ENCODE measurements at places on chromosomes 3 and 15. TPM values are rescaled to one million over a fixed set of nuclear protein-coding genes. Genes with fewer than 3 reads are reported as not detected.

DNA sequence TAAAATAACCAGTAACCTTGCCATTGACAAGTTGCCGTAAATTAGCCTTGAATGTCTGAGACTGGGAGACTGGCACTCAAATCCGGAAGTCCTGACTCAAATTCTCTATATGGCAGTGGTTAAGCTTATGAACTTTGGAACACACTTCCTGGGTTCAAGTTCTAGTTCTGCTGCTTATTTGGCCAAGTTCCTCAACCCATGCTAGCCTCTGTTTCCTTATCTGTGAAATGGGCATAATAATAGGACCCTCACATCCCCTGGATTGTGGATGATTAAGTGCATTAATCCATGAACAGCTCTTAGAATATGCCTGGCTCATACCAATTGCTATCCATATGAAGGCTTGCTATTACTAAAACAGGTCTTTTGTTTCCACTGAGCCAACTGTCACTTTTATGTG, 311.5 kb downstream of the EDEM1 start:
- no peak for DNase-seq

DNA sequence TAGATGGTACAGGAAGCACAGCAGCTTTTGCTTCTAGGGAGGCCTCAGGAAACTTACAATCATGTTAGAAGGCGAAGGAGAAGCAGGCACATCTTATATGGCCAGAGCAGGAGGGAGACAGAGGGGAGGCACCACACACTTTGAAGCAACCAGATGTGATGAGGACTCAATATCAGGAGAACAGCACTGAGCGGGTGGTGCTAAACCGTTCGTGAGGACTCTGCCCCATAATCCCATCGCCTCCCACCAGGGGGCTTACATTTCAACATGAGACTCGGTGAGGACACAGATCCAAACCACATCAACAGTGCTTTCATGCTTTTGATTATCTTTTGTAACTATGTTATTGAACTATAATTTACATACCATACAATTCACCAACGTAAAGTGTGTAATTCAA, 7.6 kb upstream of the TMEM44 start:
- no peak for DNase-seq

- no peak for DNase-seq
Observed at GRCh38 chr15:81752974-81753373, 292.8 kb downstream of the MEX3B start.

DNA sequence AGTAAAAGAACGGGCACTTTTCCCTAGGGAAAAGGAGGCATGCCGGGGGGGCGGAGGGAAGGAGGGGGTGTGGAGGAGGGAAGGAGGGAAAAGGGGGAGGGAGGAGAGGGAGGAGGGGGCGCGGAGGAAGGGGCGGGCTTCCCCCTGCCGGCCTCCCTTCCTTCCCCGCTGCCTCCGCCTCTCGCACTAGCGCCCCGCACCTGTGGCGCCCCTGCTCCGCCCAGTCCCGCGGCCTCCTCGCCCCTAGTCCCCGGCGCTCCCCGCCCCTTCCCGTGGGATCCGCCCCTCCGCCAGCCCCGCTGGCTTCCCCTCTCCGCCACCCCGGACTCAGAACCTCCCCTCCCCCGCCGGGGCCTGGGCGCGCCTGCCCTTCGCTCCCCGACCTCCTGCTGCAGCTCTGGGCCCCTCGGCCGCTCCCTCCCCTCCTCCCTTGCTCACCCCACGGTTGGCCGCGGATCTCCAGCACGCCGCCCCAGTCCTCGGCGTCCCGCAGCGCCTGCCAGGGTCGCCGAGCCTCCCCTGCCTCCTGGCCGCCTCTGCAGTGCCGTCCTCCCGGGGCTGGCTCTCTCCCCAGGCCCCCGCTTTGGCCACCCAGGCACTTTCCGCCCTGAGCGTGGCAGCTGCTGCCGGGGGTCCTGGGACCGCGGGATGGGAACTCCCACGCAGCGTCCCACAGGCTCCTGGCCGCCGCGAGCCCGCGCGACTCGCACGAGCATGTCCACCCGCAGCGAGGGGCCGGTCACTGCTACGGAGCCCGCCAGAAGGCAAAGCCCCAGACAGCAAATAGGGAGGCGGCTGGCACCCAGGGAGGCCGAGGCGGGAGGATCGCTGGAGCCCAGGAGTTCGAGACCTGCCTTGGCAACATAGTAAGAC, 147.4 kb downstream of the TJP1 start:
- no peak for DNase-seq

DNA sequence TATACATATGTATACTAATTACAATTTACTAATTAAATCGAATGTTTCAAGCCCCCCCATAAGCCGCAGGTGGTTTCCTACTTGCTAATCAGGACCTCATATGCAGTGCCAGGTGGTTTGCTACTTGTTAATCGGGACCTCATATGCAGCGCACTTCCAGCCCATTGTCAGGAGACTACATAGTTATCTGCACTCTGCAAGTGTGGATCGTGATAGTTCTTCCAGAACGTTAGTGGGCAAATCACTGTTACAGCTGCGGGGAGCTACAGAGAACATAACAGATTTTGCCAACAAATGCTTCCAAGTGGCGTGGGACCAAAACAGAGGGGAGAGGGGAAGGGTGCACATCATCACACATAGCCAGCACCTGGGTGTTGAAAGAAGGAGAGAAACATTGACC, 558.4 kb downstream of the GABRG3 start:
- no peak for DNase-seq

GRCh38 chr3:127213381-127213918, 20.5 kb downstream of the PRR23E start:
- DNase-seq = no peak

DNA sequence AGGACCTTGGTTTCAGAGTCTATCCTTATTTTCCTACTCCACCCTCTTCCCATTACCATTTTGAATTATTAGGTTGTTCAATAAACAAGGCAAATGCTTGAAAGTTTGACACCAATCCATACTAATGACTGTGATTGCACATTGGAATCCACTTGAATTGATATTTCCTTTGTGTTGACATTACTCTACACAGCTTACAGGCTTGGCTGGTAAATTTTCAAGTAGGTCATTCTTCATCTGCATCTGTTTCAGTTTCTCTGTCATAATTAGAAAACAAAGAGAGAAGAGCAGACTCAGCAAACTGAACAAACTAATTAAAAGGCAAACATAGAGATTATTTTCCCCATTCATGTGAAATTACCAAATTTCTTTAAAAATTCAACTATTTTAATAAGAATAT, 732.9 kb upstream of the BCHE start:
- no peak for DNase-seq

DNA sequence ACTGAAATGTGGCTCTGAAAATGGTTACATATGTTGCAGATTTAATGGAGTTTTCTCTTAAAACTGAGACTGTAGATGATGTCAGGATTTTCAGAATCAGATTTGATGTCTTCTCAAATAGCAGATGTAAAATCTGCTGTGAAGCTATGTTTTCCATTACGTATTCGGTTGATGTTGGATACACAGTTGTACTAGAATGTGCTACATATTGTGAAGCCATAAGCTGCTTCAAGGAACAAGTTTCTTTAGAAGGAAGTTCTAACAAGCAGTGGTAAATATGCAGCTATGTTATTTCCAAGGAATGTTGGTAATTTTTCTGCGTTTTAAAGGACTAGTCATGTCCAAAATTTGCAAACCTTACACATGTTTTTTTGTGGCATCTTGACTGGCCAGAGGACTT, 197.7 kb downstream of the RBMS3 start:
- DNase-seq = no peak

DNA sequence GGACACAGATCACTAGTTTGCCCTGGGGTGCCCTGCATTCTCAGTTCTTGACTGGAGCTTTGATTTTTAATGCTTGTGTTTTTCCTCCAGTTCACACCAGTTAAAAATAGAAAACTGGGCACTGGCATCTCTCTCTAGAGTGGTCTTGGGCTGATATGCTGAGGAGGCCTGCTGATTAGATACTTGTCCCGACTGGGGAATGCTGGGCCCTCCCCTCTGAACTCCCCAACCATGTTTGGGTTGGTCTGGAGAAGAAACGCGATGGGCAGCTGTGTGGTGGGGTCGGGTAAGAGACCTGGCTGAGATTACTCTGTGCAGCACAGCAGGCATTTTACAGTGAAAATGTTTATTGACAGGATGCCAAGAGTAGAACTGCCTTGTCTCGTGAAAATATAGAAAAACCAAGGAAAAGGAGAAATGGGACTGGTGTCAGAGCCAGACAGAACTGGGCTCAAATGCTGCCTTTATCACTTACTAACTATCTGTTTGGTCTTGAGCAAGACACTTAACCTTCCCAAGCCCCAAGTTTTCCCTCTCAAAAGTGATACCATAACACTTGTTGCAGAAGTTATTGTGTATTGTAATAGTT, 1.6 kb upstream of the ACTC1 start:
- no peak for DNase-seq

DNA sequence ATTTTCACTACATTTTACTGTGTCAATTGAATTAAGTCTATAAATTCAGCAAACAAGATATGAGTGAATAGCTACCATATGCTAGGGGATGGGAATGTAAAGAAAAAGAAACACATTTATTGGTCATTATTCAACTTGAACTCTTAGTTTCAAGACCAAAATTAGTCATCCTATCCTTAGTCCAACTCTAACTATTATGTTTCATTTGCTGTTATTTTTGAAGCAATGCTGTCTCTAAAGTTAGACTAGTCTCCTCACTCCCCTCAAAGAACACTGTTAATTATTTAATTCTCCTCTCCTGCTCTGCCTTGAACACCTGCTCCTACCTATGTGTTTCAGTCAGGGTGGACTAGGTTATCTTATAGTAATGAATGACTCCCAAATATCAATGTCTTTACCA, 920.9 kb downstream of the TUSC7 start:
- no peak for DNase-seq

DNA sequence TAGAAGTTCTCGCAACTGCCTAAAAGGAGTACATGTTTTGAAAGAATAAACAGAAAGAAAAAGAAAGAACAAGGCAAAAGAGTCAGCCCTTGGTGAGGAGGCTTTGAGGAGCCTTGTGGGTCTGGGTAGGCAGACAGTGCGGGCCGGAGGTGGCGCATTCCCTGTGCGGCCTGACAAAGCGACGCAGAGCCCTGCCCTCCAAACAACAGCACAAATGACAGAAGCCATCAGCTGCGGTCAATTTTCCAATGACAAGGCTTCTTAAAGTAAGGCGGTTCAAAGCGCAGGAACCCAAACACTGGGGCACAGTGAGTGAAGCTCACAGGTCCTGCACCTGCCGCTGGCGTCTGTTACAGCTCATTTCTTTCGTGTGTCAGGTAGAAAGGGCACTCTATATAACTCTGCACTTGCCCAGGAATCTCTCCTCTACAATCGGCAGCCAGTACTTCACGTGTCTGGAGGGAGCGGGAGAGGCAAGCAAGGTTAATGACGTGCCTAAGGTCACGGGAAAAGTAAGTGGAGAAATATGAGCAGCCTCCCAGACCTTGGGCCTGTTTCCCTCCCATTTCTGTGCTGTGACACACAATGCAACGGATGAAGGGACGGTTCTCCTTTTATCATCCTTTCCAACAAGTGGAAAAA, 178.1 kb downstream of the OPA1 start:
- no peak for DNase-seq

DNA sequence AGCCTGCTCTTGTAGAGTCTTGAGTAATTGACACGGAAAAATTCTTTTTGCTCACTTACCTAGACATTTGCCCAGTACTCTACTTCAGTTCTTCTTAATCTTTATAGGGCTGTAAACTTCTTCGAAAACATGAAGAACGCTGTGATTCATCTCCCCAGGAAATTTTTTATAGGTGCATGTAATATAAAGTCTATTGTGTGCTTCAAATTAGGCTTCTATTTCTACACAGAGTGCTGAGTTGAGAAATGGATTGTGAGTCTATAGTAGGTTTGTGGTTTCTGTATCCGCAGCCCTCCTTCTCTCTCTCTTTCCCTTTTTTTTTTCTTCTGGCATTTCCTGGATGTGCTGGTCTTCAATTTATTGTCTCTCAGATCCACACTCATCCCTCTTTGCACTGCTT, 183.3 kb upstream of the DCBLD2 start:
- DNase-seq = no peak

DNA sequence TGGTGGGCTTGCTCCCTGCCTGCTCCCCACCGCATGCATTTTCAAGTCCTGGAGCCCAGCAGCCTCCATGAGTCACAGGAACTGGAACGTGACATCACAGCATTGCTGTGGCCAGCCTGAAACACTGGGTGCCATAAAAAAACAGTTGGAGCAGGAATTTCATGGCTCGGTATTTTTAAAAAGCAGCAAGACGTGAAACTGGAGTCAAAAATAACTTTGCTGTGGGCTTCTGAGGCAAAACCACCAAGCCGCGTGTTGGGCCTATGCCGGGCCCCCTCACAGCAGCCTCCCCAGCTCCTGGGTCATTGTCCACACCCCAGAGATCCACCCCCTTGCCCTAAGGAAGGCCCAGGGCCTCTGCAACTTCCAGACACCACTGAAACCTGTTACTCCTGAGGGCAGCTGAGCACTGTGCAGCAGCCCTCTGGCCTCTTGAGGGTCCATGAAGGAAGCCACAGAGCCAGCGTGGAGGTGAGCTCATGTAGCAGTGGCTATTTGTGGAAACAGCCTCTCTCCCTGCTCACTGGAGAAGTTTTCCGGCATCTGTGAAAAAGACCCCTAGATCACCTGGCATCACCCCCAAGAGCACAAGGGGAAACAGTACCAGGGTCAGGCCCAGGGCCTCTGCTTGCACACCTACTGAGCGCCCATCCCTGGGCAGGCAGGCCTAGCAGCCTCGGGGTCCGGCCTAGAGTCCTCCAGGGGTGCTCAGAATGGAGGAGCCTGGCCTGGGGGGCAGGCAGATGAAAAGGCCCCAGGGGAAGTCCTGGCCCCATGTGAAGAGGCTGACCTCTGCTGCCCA, 34.0 kb upstream of the DUSP7 start:
- DNase-seq = no peak

DNA sequence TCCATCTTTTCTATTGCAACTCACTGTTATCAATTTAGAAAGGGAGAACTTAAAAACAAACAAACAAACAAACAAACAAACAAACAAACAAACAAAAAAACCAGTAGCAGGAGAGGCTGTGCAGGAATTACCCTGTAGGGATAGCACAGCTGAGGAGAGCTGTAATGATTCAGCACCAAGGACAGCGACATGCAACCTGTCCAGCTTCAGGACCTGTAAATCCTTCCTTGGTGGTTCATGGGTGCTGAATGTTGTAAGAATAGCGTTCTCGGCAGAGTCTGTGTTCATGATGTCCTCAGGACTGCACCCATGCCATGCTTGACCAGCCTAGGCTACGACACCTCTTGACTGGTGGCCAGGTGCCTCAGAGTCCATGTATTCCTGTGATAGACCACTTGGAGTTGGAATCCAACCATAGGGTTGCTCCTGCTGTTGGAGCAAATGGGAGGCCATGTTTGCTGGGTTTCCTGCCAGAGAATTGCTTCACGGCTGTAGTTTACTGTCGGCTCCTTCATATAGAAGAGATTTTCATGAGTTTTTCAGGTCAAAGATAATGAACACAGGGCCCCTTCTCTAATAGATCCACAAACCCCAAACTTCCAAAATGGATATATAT, 65.9 kb downstream of the CACNA2D3 start:
- peak; percentile 18 for DNase-seq

The LAMB2 gene
- total RNA-seq = 0.60 TPM

The TIMP4 gene
- total RNA-seq = not detected

The IGSF11 gene
- total RNA-seq = 0.53 TPM

The CATSPER2 gene
- 4.1 TPM for total RNA-seq

The ZNF80 gene
- 0.17 TPM for total RNA-seq

The FSIP1 gene
- 0.22 TPM for total RNA-seq

The C3orf22 gene
- not detected for total RNA-seq
